ENCODE measurements at places on chromosomes 5 and 9.

DNA sequence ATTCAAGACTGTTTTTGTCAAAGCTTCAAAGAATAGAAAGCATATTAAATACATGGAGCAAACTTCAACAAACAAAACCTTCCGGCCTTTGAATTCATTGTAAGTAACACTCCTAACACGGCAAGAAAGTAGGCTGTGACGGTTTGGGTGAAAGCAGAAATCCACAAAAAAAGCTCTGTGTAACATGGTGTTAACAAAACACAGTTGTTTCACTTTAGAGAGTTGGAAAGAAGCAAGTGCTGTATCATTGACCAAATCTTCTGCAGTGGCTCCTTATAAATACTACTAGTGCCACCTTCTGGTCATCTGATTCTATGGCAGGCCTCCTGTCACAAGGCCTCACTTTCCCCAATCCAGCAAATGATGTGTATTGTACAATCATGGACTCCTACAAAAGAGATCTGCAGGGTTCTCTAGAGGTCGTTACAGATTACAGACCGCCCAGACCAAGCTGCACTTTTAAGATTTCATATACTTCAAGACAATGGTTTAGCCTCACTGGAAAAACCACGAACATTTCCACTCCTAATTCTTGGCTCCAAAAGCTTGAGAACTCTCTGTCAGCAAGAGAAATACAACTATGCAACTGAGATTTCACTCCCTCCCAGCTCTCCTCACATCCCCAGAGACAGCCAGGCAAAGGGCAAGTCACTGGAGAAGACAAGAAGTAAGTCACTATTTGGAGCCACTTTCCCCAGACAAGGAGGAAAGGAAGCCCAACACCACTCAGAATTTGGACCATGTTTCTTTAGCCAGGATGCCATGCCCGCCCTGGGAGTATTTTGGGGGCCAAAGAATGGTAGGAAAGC, 196.2 kb downstream of the DTWD2 start:
- no peak for DNase-seq

DNA sequence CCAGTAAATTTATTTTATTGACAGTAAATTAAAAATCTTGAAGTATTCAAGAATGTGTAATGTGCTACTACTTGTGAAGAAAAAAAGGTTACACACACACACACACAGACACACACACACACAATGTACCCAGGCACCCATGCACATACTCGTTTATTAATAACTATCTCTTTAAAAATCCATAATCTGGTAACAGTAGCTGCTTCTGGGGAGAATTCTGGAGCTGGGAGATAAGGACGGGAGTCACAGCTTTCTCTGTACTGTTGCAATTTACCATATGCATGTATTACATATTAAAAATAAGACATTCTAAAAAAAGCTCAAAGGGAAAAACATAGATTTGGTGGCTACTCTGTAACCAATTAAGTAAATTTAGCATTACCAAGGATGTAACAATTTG, 7.9 kb upstream of the C1QTNF2 start:
- no peak for DNase-seq

GRCh38 chr5:133421394-133421793, 190.9 kb downstream of the FSTL4 start:
- no peak for DNase-seq

DNA sequence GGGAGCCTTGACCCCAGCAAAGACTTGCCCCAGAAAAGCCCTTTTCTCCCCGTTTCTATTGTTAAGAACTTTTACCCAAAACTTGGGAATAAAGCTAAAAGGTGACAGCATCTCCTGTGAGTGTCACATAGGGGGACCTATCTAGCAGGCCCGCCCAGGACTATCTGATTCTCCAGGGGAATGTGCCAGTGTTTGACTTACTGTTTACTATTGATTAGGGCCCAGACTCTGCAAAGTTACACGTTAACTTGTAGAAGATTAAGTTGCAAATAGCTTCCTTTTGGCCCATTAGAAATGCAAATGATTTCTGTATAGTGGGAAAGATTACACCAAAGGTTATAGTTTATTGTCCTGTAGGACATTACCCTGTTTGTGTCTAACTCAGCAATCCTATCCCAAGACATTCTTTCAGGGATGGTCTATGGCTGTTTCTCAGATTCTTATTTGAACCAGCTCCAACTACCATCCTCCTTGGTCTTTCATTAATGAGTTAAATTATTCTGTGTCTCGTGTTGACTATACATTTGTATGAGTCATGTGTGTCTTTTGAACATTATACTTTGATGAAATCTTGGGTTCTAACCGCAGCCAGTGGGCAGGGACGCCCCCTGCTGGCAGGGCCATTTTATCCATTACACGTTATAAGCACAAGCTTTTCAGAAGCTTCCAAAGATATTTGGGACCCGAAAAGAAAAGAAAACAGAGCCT, 60.7 kb downstream of the HRH2 start:
- DNase-seq, result peak; percentile 89

- no peak for DNase-seq
These were observed 26.3 kb upstream of the CDKN2AIPNL start for GRCh38 chr5:134437847-134438581.

DNA sequence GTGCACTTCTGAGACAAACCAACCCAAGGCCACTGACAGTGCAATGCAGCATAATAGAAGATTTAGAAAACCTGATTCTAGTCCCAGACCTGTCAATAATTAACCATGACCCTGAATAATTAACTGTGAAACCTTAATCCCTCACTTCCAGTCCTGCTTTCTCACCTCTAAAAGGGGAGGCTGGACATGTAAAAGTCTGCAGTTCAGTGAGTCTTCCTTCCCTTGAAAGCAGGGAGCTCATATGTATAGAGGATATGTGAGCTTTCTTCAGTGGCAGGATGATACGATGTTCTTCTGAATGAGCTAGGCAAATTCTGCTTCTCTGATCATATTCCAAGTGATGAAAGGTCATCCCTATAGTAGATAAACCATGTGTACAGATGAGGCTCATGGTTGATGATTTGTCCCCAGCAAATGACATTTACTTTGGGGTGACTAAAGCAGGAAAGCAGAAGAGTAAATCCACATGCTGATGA, 2.9 kb downstream of the KCNV2 start:
- no peak for DNase-seq

DNA sequence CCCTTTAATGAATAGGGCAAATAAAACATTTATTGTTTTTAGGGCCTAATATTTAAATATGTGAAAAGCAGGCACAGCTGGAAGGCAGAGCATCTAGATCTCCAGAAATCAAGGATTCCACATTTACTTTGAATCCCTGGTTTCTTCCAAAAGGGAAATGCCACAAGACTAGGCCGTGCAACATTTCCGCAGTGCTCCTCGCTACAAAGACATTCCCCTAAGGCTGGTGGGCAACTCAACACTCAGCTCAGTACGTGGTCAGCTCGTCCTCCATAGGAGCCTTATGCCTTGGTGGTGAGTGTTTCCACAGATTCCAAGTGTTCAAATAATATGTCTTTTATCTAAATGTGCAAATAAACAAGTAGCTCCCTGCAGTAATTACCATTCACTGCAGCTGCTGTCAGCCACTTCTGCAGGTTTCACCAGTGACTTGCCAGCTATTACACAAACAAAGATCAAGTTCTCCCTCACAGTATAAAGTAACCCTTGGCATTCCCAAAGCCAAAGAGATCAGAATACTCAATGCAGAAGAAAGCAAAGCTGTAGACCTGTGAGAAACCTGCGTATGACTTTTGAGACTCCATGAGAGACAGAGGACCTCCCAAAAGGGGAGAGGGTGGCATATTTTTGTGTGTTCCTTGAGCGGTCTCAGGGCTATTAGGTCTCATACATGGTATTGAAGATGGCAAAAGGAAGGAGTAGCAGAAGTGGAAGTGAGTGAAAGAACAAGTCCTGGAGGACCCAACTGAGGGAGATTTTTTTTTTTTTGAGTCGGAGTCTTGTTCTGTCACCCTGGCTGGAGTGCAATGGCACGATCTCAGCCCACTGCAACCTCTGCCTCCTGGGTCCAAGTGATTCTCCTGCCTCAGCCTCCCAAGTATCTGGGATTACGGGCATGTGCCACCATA, 38.0 kb upstream of the TENT2 start:
- no peak for DNase-seq

Measured in mesenteric fat pad (tissue), 1 donor.